Activated CD4-positive, alpha-beta T cell treated with anti-CD3 and anti-CD28 coated beads, Interleukin-2, amount 10 ng/mL, durations not matched to agents 7 days and 5 days (primary cell): ENCODE measurements at places on chromosomes 7 and 10.

DNA sequence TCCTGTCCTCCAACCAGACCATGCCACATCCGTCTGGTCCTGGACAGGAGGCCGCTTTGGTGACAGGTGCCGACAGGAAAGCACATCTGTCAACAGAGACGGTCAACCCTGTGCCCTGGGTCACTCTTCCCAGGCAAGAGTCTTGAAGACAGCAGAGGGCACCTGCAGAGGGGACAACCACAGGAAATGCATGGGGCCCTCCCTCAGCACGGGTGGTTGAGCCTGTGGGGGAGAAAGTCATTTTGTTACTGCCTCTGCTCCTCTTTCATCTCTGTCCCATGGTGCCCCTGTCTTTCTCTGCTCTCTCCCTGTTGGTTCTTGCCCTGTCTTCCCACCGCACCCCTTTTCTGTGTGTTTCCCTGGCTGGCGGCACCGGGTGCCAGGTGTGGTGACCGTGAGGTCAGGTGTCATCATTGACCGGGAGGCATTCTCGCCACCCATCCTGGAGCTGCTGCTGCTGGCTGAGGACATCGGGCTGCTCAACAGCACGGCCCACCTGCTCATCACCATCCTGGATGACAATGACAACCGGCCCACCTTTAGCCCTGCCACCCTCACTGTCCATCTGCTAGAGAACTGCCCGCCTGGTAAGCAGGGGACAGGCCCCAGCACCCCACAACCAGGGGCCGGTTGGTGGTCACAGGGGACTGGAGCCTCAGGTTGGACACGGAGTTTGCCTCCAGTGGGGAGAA, 17.6 kb upstream of the VSIR start:
- no peak for DNase-seq

DNA sequence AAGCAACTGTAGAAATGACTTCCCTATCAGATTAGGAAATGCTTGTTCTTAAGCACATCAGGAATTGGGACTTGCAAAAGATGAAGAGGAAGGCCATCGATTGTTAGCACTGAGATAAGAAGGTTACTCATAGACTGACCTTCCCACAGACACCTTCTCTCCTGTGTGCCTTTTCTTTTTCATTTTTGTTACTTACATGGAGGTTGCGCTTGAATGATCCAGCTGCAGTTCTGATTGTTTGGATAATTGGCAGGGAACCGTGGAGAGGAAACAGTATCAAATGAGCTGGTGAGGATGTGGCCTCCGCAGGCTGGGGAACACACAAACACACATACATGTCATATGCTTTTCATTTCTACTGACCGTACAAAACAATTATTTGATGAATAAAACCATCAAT, 134.9 kb upstream of the RSU1 start:
- DNase-seq, result no peak

DNA sequence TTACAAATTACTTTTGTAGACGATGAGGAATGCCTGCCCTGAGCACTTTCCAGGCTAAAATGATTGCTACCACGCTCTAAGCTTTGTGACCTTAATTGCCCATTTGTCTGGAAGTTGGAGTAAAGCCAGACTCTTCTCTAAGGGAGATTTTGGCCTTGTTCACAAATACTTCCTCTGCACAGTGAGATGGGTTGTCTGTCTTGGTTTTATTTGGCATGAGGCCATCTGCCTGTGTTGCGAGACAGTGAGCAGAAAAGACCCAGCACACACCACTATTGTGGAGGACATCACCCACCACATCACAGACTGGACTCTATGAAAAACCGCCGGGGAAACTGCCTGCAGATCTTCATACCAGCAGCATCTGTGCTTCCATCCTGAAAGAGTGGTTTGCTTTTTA, 138.4 kb downstream of the BICC1 start:
- no peak for DNase-seq

DNA sequence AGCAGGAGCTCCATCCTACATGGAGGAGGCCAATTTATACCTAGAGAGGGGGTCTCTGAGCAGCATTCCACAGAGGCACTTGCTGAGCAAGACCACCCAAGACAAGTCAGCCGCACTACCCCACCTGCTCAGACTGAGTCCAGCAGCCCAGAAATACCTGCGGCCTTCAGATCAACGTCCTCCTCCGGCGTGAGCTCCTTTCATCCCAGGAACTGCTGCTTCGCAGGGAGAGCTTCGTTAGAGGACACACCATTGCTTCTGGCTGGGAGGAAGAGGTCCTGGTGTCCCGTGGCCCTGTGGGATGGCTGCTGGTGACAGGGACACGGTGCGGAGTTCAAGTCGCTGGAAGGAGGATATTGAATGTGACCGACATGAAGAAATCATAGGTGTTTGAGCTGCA, 216.9 kb upstream of the PPP2R2D start:
- no peak for DNase-seq

GRCh38 chr10:30170814-30171213, 111.4 kb upstream of the JCAD start:
- no peak for DNase-seq

- DNase-seq, result no peak
Measured at GRCh38 chr10:22700489-22700888, 13.9 kb downstream of the PIP4K2A start.

DNA sequence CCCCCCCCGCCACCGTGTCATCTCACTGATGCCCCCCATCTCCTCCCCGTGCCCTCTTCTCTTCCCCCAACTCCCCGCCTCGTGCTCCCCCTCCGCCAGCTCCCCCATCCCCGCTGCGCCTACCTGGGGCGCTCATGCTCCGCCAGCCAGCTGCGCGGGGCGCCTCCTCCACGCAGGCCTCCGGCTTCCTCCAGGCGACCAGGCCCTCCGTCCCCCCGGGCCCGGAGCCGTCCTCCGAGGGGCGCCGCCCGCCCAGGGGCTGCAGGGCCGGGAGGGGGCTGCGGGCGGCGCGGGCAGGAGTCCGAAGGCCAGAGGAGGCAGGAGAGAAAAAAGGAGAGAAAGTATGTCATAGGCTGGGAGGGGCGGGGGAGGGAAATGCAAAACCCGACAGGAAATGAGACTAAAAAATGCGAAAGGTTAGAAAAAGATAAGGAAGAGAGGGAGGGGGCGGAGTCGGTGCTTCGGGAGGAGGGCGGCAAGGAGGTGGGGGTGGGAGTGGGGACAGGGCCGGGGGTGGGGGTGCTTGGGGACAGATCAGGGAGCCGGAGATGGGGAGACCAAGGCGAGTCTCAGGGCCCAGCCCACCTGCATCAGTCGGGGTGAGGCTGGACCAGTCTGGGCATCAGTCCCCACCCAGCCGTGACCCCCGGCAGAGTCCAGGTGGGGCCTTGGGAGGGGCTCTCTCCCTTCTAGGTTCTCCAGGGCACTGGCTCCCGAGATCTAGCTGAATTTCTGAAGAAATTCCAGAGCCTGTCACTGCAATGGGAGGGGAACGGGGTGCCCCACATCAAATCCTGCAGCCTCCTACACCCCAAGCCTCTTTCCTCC, at the start of gene CARD11:
CARD11 (minus strand) TSS at position 324 of the 828 bp plus-strand sequence. CDS start 85,361 bp downstream, outside the sequence.
- DNase-seq, result peak; percentile 74

DNA sequence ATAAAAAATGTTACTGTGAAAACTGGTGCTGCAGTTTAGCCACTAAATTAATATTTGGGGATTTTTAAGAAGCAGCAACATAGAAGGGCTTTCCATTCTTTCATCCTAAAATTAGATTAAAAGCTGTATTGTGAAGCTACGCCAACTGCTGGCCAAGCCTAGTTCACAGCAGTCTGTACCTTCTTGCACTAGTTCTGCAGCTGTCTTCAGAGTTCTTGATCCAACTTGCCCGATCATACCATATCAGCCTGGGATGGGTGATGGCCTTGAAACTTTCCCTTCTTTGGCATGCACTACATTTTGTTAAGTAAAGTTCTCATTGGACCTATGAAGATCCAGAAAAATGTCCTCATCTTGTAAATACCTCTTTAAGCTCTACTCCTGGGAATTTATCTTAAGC, 20.3 kb upstream of the PANK1 start:
- DNase-seq, result no peak

- no peak for DNase-seq
Measured at GRCh38 chr10:9535744-9536143, 1481.3 kb downstream of the GATA3 start.

- no peak for DNase-seq
Measured at GRCh38 chr10:125103924-125104323, 56.4 kb downstream of the CTBP2 start.

DNA sequence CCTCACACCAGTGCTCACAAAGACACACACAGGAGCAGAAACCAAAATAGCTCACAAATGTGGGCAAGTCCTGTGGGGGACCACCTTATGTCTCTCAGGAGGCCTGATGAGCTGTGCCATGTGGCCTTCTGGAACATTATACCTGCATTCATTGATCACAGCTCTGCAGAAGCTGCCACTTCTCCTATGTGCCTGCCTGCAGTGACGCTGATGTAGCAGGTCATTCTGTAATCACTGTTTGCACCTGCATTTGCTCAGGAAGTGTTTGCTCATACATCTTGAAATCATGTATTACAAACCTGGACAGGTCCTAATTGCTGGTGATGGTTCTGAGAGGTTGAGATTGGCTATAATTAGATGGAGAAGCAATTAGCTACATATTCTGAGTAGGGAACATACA, 310.2 kb downstream of the AUTS2 start:
- no peak for DNase-seq

DNA sequence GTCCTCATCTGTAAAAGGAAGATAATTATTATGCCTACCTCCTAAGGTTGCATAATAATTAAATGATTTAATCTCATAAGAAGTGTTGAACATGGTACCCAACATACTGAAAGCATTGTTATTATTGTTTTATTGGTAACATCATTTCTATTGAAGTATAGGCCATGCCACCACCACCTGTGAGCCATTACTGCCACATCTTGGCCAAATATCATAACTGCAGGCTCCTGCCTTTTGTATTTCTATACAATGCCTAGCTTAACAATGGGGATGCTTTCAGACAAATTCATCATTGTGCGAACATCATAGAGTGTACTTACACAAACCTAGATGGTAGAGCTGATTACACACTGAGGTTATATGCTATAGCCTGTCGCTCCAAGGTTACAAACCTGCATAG, 61.1 kb upstream of the NPSR1 start:
- no peak for DNase-seq

- no peak for DNase-seq
Measured at GRCh38 chr10:118033905-118034304, 12.8 kb downstream of the RAB11FIP2 start.

DNA sequence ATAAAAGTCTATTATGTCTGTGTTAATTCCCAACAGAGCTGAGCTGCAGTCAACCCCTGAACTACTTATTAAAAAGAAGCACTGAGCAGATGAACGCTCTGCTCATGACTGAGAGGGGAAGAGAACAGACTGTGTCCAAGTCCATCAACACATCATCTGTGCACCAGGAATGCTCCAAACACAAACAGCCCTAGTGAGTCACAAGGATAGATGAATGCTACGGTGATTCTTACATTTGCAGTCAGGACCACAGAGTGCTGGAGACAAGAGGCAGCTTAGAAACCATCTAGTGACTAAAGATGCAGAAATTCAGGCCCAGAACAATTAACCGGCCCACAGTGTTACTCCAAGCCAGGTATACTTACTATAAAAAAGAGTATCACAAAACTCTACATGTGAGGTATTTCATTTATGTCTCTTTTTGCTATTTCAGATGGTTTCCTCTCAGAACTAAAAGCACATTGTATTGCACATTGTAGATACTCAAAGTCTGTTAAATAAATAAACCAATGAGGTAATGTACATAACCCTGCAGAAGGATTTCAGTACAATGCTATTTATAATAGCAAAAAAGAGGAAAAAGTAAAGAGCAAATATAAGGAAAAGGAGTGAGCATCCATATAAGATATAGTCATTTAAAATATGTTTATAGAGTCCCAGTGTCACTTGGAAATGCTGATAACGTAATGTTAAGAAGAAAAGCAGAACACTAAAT, 159.2 kb downstream of the KCNMA1 start:
- no peak for DNase-seq

DNA sequence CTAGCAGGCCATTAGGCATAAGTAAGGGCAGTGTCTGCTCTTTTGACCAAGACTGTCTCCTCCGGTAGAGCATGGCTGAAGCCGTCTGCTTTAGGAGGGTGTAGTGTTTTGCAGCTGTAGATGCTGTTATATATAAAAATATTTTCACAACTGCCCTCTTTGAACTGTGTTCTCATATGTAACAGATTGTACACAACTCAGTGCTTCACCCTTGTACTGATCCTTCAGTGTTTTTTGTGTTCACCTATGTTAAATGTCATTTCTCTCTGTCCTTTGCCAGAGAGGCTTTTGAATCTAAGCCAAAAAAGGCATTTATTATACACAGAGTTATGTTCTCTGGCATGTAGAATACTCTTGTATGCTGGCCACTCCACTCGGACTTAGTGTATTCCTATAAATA, 135.5 kb downstream of the BICC1 start:
- DNase-seq, result no peak

DNA sequence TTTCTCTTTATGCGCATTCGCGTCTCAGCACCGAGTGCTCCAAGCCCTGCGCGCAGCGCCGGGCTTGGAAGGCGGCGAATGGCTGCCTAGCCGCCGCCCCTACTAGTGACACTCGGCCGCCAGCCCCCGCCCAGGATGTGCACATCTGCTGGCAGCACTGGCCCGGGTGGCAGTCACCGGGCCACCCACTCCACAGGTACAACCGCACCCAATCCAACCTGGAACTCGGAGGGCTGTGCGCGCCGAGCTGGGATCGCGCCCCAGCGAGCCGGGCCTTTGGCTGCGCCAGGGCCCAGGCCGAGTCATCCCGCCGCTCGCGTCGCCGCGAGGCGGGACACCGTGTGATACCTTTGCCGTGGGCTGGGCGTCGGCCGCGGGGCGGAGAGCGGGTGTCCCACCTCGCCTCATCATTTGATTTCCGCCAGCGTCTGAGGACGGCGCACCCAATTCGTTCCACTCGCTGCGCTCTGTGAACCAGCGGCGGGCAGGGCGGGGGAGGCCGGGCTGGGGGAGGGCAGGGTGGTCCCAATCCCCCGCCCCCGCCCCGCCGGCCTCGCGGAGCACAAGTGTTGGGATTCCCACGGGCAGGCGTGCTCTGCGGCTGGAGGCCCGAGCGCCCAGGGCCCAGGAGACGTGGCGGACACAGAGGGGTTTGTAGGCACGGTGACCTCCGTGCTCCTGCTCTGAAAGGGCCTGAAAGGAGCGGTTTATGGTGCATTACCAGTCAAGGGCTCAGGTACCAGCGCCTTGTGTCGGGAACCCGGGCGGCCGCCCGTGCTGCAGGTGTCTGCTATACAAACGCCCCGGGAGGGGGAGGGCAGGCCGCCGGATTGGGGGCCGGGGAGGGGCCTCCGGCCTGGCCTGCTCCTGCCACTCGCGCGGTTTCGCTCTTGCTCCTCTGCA, 17.8 kb upstream of the PTF1A start:
- no peak for DNase-seq

DNA sequence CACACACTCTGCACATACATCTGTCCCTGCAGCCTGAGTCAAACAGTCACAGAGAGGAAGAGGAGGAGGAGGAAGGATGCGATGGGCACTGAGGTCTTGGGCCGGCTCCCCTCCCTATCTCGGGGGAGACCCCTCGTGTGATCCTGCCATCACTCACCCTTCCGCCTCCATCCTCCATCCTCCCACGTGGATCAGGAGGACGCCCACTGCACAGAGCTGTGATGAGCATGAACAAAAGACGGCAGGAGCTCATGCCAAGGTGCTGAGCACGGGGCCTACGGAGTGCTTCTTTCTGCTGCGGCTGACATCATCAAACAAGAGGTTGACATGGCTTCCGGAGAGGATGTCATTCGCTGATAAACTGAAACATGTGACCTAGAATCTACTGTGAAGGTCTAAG, 68.0 kb downstream of the DIP2C start:
- DNase-seq, result no peak

- no peak for DNase-seq
Measured at GRCh38 chr7:28787106-28787505, 171.0 kb downstream of the TRIL start.

GRCh38 chr10:62075414-62075813, 173.9 kb downstream of the ARID5B start:
- DNase-seq, result no peak

GRCh38 chr10:97228775-97229157, 43.0 kb upstream of the SLIT1 start:
- no peak for DNase-seq
